ENCODE measurements at places on chromosomes 4 and X.

DNA sequence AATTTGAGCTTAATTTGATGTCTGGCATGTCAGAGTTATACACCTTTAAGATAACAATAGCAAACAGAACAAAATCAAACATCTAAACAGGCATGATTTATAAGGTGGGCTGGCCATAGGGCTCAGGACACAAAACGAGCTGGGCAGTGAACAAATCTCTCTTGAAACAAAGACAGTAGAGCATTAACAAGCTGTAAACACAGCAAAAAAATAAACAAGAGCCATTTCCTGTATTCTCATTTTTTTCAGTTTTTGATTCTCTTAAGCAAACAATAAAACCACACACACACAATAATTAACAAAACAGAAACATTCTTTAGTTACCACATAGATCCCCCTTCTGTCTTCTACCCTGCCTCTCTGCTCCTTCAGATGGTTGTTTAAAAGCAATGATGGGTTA lies 68.3 kb upstream of the TMEM150C start:
- DNase-seq, result no peak

DNA sequence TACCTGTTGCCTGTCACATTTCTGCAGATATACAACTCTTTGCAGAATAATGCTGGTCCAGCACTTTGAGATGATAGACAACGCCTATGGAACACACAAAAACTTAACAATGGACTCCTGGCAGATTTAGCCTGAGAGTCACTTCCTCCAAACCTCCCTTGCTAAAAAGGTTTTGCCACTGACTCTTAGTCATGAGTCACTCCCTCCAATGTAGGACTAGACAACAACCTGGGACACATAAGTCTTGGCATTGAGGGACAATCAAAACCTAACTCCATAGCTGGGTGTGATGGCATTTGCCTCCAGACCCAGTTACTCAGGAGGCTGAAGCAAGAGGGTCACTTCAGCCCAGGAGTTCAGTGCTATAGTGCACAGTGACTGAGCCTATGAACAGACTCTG lies 22.0 kb upstream of the EIF4E start:
- DNase-seq, result no peak

DNA sequence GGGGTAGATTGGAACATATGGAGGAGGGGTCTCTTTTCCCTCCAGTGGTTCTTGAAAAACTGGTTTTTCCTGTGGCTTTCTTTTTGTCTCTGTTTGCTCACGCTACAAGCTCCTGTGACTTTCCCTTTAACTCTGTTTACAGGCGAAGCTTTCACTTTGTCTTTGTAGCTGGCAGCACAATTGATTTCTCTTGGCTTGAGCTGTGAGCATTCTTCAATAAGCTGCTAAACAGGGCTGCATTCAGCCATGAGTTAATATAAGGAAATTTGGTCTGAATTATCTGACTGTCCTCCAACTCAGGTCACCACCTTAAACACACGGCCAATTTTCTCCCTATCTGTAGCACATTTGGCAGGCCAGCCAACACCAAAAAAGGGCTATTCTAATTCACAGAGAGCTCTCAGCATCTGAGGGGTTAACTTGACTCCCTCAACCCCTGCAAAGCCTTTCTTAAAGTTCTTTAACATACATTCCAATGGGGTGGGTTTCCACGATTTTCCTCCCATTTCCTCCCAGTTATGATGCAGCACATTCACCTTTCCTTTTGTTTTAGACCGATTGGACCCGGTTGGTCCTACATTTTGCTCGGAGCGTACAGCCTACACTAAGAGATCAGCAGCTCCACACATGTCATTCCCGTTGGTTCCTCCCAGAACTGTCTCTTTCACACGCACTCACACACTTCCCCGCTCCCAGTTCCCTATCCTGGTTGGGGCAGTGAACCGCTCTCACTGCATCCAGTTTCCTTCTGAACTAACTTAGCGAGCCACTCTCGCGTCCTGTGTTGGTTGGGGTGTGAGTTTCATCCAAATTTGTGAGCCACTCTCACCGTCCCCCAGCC lies 45.4 kb downstream of the UGT2A3 start:
- peak; percentile 84 for DNase-seq

- DNase-seq, result no peak
These were observed 54.0 kb downstream of the SLC9A7 start for GRCh38 chrX:46704767-46705386.

- no peak for DNase-seq
These were observed 20.1 kb downstream of the MMAA start for GRCh38 chr4:145639186-145639698.

DNA sequence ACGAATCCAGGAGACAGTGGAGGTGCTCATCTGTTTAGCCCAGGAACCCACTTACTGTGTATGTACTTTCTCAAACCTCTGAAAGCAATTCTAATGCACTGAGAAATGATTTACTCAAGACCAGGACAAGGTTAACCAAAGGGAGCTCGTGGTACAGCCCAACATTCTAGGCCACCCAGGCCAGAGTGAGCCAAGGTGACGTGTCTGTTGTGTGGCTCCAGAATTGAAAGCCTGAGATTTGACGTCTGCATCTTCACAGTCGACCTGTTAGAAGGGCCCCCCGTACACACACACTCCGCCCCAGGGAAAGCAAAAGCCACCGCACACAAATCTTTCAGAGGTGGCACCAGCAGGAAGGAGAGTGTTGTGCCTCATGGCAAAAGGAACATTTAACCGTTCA lies 2.3 kb downstream of the MAP3K15 start:
- peak; percentile 18 for DNase-seq

- no peak for DNase-seq
These were observed 137.4 kb downstream of the CEP135 start for GRCh38 chr4:56086073-56086541.

- no peak for DNase-seq
These were observed 154.7 kb upstream of the STX18 start for GRCh38 chr4:4696530-4696929.

GRCh38 chrX:120262859-120263708 lies 12.5 kb downstream of the ZBTB33 start:
- no peak for DNase-seq

DNA sequence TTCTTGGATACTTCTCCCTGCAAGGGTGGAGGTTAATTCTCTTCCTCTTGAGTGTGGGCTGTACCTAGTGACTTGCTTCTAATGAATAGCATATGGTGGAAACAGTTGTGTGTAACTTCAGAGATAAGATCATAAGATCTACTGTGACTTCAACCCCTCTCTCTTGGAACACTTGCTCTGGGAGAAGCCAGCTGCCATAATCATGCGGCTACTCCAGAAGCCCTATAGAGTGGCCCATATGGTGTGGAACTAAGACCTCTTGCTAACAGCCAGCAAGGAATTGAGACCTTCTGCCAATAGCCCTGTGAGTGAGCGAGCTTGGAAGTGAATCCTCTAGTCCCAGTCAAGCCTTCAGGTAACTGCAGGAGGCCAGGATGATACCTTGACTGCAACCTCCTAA lies 81.1 kb downstream of the RBMX2 start:
- no peak for DNase-seq

DNA sequence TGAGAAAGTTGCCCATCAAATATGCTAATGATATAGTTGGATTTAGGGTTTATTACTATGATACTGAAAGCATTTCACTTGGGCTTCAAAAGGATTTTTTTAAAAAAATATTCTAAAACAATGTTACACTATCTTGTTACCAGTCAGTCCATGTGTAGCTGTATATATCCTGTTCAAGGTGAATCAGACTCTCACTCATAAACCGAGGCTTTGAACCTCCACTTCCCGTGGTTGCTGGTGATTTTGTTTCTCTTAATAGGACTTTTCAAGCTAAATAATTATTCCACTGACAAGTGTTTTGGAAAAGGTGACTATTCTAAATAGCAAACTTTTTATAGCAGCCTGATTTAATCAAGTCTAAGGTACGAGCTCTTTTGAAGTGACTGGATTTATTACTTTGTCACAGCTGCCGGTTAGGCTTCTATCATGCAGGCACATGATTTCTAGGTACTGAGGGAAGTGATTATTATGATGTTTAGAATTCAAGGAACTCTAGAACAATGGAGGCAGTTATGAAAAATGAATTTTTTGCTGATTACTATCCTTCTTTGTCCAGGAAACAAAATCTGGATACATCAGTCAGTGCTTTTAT lies 287.7 kb downstream of the KCTD8 start:
- DNase-seq, result peak; percentile 35

DNA sequence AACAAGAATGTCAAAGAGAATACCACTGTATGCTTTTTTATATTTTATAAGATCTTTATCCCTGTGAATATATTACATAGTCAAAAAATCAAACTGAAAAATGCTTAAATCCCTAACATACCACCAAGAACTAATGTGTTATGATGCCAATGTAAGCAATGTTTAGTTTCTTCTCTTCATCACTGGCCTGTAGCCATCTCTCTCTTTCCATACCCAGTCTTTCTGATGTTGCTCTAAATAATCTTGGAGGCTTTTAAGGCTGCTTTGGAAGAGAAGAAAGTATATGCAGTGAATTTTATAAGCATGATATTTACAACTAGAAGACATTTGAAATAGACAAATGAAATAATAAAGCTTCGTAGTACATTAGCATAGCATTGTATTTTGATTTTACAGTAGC lies 82.9 kb downstream of the NFKB1 start:
- DNase-seq, result no peak
